ENCODE measurements at places on chromosomes 13 and 19. TPM values are rescaled to one million over a fixed set of nuclear protein-coding genes. Genes with fewer than 3 reads are reported as not detected.

GRCh38 chr13:108369412-108369811, 99.9 kb downstream of the TNFSF13B start:
- H3K4me3 ChIP-seq = no peak overlapping the region
- H3K4me1 ChIP-seq = no peaks in the 10 kb centered on the region
- DNase-seq = no peak
- H3K27ac ChIP-seq = no peak overlapping the region

- DNase-seq = peak; percentile 96
- H3K4me1 ChIP-seq = no peaks in the 10 kb centered on the region
- no peaks in the 10 kb centered on the region for H3K36me3 ChIP-seq
- H3K27me3 ChIP-seq = no peaks in the 10 kb centered on the region
- peak within 1 kb of the TSS; percentile 65 for H3K4me3 ChIP-seq
Measured at GRCh38 chr13:25286969-25287961, at the start of gene MTMR6. Gene MTMR6 (minus strand): TSS chr13:25287488. CDS start chr13:25287247, 241 bp downstream.

DNA sequence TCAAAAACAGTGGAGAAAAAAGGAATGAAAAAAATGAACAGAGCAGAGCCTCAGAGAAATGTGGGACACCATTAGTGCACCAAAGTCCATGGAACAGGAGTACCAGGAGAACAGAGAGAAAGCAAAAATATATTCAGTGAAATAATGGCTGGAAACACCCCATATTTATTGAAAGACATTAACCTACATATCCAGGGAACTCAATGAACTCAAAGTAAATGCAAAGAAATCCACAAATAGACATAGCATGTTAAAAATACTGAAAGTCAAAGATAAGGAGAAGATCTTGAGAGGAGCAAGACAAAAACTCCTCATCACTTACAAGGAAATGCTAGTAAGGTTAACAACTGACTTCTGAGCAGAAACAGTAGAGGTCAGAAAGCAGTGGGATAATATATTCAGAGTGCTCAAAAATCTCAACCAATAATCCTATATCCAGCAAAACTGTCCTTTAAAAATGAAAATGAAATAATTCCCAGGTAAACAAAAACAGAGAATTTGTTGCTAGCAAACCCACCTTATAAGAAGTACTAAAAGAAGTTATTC, 35.6 kb downstream of the METTL21C start:
- no peak overlapping the region for H3K27ac ChIP-seq
- no peak for DNase-seq

DNA sequence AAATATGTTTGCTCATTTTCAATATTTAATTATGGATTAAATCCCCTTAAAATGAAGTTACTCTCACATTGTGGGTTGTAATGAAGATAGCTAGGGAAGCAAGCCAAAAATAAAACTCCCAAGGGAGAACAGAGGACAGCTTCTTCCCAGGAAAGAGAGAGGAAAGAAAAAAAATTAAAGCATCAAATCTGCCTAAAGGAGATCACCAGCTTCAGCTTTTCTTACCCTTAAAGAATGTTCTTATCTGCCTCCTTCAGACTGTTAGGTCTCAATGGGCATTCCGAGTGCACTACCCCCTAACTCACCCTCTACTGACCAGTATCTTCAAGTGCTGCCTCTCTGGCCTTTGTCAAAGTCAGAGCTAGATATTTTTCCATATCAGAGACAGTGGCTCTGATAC, 55.2 kb downstream of the XPO4 start:
- DNase-seq = no peak
- H3K27ac ChIP-seq = no peak overlapping the region
- H3K4me3 ChIP-seq = no peak overlapping the region
- H3K4me1 ChIP-seq = no peaks in the 10 kb centered on the region

DNA sequence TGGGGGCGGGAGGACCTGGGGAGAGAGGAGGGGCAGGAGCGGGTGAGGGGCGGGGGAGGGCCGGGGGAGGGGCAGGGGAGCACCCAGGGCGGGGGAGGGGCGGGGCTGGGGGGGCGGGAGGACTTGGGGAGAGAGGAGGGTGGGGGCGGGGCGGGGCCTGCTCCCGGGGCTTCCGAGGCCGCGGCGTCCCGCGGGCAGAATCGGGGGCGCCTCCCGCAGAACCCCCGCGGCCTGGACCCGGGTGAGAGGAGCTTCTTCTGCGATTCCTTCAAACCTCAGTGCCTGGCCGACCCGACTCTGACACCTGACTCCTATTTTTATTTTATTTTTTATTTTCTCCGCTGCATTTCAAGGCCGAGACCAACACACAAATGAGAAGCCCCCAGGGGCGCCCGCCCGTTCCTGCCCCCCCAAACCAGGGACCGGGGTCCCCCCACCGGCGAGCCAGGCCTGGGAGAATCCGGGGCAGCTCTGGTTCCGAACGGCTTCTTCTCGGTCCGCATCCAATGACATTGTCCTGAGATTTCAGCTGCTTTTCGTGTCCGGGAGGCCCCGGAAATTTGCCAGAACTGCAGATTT, 470 bp upstream of the GRTP1 start:
- H3K4me3 ChIP-seq = peak overlapping the region; percentile 51
- H3K36me3 ChIP-seq = peaks cover 4% of the 10 kb centered on the region
- H3K4me1 ChIP-seq = no peaks in the 10 kb centered on the region
- peak overlapping the region; percentile 42 for H3K27ac ChIP-seq

DNA sequence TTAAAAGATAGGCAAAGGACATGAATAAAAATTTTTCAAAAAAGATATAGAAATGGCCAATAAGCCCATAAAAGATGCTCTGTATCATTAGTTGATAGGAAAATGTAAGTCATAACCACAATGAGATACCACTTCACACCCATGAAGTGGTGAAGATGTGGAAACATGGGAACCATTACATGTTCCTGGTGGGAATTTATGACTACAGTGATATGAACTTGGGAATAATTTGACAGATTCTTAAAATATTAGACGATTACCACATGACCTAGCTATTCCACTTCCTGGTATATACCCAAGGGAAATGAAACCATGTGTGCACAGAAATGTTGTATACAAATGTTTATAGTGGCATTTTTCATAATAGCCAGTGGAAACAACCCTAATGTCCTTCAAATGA, 232.2 kb downstream of the GGACT start:
- H3K27me3 ChIP-seq = no peaks in the 10 kb centered on the region
- no peak overlapping the region for H3K27ac ChIP-seq
- no peak for DNase-seq

- no peaks in the 10 kb centered on the region for H3K27me3 ChIP-seq
- no peaks in the 10 kb centered on the region for H3K4me1 ChIP-seq
- H3K4me3 ChIP-seq = no peak overlapping the region
- DNase-seq = no peak
Measured at GRCh38 chr19:28960586-28960985, 252.4 kb downstream of the UQCRFS1 start.

- H3K36me3 ChIP-seq = no peaks in the 10 kb centered on the region
- DNase-seq = no peak
- H3K27me3 ChIP-seq = no peaks in the 10 kb centered on the region
- H3K4me3 ChIP-seq = no peak overlapping the region
Measured at GRCh38 chr13:32248801-32249200, 66.4 kb downstream of the ZAR1L start.

DNA sequence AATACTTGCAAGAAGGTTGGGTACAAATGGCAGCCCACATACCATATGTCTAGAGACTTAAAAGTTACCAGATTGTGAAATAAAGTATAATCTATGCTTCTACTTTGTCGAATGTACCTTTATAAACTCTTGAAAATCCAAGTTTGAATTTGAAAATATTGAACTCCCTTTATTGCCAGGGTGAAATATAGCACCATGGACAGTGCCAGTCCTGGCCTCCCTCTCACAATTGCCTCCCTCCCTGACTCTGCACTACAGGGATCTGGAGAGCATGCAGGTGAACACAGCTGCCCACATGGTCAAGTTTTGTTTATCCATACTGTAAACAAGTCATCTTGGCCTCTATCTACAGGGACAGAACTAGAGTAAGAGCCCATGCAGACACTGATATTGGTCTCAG, 394.1 kb upstream of the SLITRK6 start:
- H3K4me1 ChIP-seq = no peaks in the 10 kb centered on the region
- no peaks in the 10 kb centered on the region for H3K36me3 ChIP-seq
- H3K27ac ChIP-seq = no peak overlapping the region

DNA sequence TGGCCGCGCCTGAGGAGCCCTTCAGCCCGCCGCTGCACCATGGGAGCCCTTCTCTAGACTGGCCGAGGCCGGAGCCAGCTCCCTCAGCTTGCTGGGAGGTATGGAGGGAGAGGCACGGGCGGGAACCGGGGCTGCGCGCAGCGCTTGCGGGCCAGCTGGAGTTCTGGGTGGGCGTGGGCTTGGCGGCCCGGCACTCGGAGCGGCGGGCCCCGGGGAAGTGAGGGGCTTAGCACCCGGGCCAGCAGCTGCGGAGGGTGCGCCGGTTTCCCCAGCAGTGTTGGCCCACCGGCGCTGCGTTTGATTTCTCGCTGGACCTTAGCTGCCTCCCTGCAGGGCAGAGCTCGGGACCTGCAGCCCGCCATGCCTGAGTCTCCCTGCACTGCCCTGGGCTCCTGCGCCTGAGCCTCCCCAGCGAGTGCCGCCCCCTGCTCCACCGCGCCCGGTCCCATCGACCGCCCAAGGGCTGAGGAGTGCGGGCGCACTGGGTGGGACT, 1890.0 kb upstream of the PCDH20 start:
- no peak overlapping the region for H3K27ac ChIP-seq
- no peaks in the 10 kb centered on the region for H3K27me3 ChIP-seq
- no peaks in the 10 kb centered on the region for H3K4me1 ChIP-seq
- H3K4me3 ChIP-seq = no peak overlapping the region
- no peaks in the 10 kb centered on the region for H3K36me3 ChIP-seq

DNA sequence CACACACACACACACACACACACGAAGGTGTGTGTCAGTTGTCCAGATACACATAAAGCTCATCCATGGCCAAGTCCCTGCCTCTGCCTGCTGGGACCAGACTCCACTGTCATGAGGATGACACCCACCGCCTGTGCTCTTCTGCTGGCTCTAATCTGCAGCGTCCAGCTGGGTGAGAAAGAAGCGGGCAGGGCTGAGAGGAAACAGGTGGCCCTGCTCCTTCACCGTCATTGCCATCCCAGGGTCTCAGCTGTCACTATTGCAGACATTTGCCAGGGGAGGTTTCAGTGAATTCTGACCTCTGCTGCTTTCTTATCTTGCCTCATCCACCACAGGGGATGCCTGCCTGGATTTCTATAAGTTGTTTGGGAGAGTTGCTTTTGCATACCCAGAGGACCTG, 31.4 kb downstream of the SCGB2B2 start:
- H3K4me3 ChIP-seq = no peak overlapping the region
- no peaks in the 10 kb centered on the region for H3K36me3 ChIP-seq
- H3K4me1 ChIP-seq = no peaks in the 10 kb centered on the region
- no peak overlapping the region for H3K27ac ChIP-seq

DNA sequence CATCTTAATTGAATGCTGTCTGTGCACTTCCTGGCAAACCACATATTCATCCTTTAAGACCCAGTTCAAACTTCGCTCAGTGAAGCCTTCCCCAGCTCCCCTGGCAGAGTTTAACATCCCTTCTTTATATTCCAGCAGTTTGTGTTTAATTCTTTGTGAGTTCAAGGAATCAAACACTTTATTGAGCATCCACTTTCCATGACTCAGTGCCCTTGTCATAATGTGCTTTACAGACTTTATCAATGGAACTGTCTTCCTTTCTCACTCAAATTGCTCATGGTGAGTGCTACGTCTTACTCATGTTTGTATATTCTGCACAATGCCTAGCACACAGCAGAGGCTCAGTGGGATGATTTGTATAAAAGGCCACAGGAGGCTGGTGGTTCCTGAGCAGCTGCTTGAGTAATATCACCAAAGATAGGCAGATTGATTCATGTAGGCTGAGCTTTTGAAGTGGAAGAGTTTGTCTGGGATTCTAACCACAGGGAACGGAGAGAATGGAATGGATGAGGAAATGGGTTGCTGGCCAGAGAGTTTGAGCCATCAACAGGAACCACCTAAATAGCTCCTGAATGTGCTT, 44.2 kb downstream of the SERTM1 start:
- no peaks in the 10 kb centered on the region for H3K36me3 ChIP-seq
- DNase-seq = no peak
- H3K27ac ChIP-seq = no peak overlapping the region

DNA sequence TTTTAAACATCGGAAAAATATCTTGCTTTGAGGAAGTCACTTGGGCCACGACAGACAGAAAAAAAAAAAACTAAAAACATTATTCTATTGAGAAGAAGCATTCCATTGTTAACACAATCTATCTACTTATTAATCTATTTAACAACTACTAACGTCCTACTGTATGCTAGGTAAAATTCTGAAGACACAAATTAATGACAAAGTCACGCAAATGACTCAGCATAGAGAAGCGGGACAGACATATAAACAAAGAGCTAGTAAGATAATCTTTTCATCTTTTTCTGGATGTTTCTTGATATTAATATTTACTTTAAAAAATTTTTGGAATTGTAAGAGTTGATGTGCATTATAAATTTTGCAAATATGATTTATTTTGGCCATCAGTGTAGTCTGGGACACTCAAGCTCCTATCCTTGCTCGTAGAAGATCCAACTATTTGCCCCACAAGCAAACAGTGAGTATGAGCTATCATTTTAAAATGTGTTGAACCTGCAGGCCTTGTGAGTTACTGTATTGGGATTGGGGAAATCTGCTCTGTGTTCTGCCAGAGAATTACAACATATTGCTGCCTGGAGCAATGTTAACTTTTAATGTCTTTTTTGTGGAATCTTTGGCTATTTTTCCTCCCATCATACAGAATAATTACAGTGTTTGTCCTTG, 109.1 kb downstream of the PCDH9 start:
- no peak overlapping the region for H3K27ac ChIP-seq
- no peaks in the 10 kb centered on the region for H3K4me1 ChIP-seq
- no peaks in the 10 kb centered on the region for H3K27me3 ChIP-seq
- H3K4me3 ChIP-seq = no peak overlapping the region
- no peak for DNase-seq

- peaks cover 30% of the 10 kb centered on the region for H3K36me3 ChIP-seq
- H3K27ac ChIP-seq = no peak overlapping the region
- DNase-seq = no peak
- H3K4me1 ChIP-seq = no peaks in the 10 kb centered on the region
- H3K4me3 ChIP-seq = no peak overlapping the region
Measured at GRCh38 chr13:24306632-24307031, 2.7 kb upstream of the C1QTNF9 start.

The RETN gene
- not detected for total RNA-seq

The KLHL1 gene
- not detected for total RNA-seq

The PAF1 gene
- 22.2 TPM for total RNA-seq

The TRPC4 gene
- 1.2 TPM for total RNA-seq

The FCAR gene
- total RNA-seq = not detected

The IRF2BP1 gene
- 18.2 TPM for total RNA-seq

The CALR3 gene
- total RNA-seq = not detected

The CGB5 gene
- total RNA-seq = not detected

The RASIP1 gene
- total RNA-seq = 6.6 TPM

The HOMER3 gene
- 14.9 TPM for total RNA-seq

All from Peyer's patch (tissue), 4 donors.